ENCODE measurements at places on chromosomes 2 and 18. TPM values are rescaled to one million over a fixed set of nuclear protein-coding genes. Genes with fewer than 3 reads are reported as not detected.

DNA sequence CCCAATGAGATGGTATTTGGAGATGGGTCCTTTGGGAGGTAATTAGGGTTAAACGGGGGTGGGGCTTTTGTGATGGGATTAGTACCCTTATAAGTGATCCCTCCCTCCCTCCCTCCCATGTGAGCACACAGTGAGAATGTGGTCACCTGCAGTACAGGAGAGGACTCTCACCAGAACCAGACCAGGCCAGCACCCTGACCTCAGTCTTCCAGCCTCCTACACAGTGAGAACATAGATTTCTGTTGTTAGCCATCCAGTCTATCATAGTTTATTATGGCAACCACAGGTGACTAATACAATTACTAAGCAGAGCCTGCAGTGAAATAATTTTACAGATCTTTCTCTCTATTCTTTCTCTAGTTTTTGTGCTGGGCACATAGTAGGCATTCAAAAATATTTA is 137.7 kb upstream of the PKDCC start:
- H3K27me3 ChIP-seq = no peaks in the 10 kb centered on the region
- H3K36me3 ChIP-seq = no peaks in the 10 kb centered on the region
- H3K4me1 ChIP-seq = peaks cover 49% of the 10 kb centered on the region
- no peak overlapping the region for H3K27ac ChIP-seq
- DNase-seq = no peak
- H3K4me3 ChIP-seq = no peak overlapping the region

The GATA6 gene
- total RNA-seq = 8.0 TPM

GRCh38 chr2:172223601-172224054 is 120.9 kb upstream of the DLX2 start:
- no peak overlapping the region for H3K27ac ChIP-seq
- no peak for DNase-seq
- no peaks in the 10 kb centered on the region for H3K4me1 ChIP-seq
- H3K36me3 ChIP-seq = no peaks in the 10 kb centered on the region

DNA sequence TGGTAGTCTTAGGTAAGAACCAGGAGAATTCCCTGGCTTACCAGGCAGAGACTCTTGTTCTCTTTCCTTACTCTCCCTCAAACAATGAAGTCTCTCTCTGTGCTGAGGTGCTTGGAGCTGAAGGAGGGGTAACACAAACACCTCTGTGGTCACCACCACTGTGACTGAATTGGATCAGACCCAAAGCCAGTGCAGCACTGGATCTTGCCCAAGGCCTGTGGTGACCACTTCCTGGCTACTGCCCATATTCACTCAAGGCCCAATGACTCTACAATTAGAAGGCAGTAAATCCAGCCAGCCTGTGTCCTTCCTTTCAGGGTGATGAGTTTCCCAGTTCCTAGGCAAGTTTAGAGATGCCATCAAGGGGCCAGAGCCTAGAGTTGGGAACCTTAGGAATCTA is 706.8 kb downstream of the SLC4A3 start:
- no peaks in the 10 kb centered on the region for H3K4me1 ChIP-seq
- H3K27me3 ChIP-seq = no peaks in the 10 kb centered on the region
- DNase-seq = no peak
- no peaks in the 10 kb centered on the region for H3K36me3 ChIP-seq

DNA sequence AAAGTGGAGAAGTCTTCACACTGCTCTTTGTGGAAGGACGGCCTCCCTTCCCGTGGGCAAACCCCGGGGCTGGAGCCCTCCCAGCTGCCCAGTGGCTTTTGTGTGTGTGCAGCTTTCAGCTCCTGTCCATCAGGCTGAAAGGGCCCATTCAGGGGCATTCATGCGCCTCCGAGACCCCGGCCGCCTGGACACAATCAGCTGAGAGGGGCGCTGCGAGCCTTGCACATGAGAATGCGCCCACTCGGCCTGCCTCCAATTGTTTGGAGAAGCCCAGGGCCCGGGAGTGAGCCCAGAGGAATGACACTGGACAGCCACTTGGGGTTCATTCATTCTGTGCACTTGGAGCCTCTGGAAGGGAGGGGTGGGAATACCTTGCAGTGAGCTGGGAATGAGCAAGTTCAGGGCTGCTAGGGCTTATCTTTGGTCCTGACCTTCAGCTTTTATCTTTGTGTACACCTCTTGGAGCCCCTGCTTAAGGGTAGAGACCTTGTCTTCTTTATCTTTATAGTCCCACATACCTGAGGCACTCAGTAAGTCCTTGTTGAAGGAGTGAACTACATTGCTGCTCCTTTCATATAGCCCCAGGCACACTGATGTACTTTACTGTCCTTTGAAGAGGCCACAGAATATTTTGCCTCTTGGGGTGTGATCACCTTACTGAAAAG is 56.5 kb downstream of the TCF7L1 start:
- no peak overlapping the region for H3K4me3 ChIP-seq
- H3K27me3 ChIP-seq = no peaks in the 10 kb centered on the region
- no peak for DNase-seq
- no peaks in the 10 kb centered on the region for H3K36me3 ChIP-seq
- H3K4me1 ChIP-seq = no peaks in the 10 kb centered on the region

GRCh38 chr2:241931084-241931975 is 61.8 kb downstream of the RTP5 start:
- no peaks in the 10 kb centered on the region for H3K27me3 ChIP-seq
- peak; percentile 40 for DNase-seq
- no peaks in the 10 kb centered on the region for H3K36me3 ChIP-seq

The GDF7 gene
- 1.8 TPM for total RNA-seq

The RNF152 gene
- total RNA-seq = 59.8 TPM

The C2orf78 gene
- total RNA-seq = not detected

DNA sequence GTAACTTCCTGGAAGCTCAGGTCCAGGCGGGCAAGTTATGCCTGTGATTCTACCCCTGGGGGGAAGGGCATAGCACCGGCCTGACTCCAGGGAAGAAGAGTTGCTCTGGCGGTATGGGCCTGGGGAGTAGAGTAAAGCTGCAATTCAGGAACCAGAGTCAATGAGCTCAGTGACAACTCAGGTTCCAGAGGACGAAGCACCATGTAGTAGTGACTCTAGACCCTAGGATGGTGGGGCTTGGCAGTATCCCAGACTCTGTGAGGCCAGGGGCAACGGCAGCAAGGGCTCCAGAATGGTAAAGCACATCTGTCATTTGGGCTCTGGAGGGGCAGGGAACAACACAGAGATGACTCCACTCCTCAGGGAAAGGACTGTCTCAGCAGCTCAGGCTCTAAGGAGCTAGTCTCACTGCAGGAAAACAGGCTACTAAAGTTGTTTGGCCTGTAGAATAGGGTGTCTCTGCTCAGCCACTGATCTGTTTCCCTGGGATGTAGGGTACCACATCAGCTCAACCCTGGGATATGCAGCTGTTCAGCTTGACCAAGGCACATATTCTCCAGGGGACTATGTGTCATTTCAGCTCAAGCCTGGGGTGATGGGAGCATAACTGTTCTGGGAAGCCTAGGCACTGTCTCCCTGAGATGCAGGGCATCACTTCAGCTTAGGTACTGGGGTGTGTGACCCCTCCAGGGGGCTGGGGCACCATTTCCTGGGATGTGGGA is 36.2 kb upstream of the RHOB start:
- no peaks in the 10 kb centered on the region for H3K27me3 ChIP-seq
- H3K36me3 ChIP-seq = no peaks in the 10 kb centered on the region
- no peak overlapping the region for H3K27ac ChIP-seq
- DNase-seq = no peak
- H3K4me1 ChIP-seq = no peaks in the 10 kb centered on the region

DNA sequence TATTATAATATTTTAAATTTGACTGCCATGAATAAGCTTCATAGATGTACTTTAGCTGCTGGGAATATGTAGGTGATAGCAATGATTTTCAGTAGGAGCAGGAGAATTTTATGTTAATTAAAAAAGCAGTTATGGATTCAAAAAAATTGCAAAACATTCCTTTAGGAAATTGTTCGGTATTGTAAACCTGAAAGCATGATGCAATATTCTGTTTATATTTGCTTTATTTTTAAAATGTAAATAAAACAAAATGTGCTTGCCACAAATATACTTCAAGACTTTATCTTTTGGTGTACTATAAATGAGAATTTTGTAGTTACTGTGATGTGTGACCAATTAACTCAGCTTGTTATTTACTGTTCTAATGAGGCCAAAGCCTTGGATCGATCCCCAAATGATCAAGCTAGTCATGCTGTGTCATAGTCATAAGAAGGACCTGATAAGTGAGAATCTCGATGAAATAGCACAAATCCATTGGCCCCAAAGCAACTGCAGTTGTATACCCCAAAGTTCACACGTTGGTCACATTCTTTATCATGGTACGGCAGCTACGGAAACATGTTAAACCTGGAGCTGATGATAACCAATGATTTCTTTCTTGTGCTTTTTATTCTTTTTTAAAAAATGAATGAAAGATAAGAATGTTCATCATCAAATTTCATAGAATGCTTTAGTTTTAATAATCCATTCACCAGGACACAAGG is 23.6 kb upstream of the ATIC start:
- H3K4me1 ChIP-seq = no peaks in the 10 kb centered on the region
- H3K27me3 ChIP-seq = no peaks in the 10 kb centered on the region
- DNase-seq = no peak
- no peaks in the 10 kb centered on the region for H3K36me3 ChIP-seq
- H3K27ac ChIP-seq = no peak overlapping the region
